ENCODE measurements at places on chromosomes 6 and 20.
A peak's percentile ranks its signal among the peaks of the same experiment; 100 is the strongest.

- DNase-seq, result no peak
These were observed 71.1 kb downstream of the SLC24A3 start for GRCh38 chr20:19283490-19284025.

DNA sequence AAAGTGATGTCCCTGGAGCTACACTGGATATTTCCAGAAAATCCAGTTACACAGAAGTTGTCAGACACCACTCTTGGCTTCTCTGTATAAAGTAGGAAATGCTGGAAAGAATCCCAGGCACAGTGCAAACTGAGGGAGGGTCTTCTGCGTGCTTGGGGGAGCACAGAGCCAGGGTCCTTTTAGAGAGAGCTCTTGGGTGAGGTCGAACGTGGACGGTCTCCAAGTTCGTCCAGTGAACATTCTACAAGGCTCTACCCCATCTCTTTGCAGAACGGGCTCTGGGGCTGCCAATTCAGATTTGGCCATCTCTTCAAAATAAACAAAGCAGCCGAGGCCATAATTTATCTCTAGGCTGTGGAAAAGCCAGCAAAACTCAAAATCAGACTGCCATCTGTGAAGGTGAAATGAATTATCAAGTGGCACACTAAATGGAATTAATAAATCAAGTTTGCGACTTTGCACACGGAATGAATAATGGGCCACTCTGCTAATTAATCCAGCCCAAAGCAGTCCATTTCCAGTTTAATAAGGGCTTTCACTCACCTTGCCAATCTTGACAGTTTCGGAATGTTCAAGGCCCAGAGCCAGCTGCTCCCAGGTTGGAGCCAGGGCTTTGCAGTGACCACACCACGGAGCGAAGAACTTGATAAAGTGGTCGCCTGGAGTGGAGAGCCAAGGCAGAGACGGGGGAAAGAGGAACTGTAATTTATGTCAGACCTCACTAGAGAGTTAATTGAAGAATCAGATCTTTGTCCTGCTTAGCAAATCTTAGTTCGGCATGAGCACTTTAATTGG, 19.3 kb downstream of the TXNDC5 start:
- no peak for DNase-seq

DNA sequence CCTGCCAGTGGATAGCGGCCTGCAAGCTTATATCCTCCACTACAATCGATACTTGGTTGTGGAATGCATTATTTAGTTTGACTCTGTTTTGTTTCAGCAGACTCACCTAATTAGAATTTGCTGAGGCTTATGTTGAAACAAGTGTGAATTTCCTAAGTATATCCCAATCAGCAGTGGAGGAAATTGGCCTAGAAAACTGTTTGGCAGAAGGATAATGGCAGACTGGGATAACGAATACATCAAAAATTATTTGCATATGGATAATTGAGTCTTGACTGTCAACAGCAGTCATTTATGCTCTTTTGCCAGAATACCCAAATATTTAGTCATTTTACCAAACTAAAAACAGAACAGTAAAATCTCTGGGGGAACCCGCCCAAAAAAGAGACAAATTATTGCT, 261.0 kb downstream of the DOK5 start:
- DNase-seq, result no peak

- DNase-seq, result no peak
These were observed 42.0 kb upstream of the SLC2A12 start for GRCh38 chr6:134094441-134094840.

GRCh38 chr6:45710304-45710821, 305.3 kb downstream of the CLIC5 start:
- no peak for DNase-seq

DNA sequence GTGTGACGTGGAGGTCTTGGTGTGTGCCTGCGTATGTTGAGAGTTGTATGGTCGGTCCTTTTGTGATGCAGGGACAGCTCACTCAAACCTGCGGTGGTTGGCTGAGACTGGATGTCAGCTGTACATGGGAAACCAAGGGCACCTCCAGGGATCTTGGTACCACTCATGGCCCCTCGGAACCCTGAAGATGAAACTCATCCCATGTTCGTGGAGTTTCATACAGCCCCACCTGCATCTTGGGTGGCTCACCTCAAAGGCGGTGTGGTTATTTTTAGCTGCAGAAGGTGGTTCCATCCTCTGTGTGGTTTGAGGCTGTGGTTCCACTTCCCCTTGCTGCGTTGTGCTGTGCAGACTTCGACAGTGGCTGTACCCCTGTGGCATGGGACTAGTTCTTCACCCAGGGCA, 52.6 kb upstream of the SLC22A1 start:
- DNase-seq, result no peak

- DNase-seq, result no peak
These were observed 211.4 kb downstream of the FUT9 start for GRCh38 chr6:96227135-96227534.

DNA sequence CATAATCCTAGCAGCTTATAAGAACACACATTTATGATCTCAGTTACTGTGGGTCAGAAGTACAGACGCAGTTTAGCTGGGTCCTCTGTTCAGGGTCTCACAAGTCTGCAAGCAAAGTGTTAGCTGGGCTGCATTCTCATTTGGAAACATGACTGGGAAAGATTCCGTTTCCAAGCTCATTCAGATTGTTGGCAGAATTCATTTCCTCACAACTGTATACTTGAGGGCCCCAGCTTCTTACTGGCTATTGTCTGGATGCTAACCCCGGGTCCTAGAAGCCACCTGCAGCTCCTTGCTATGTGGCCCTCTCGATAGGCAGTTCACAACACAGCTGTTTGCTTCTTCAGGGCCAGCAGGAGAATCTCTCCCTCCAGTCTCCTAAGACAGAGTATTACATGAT, 13.1 kb downstream of the TCP11 start:
- DNase-seq, result no peak

GRCh38 chr6:104527311-104527710, 332.4 kb downstream of the HACE1 start:
- DNase-seq, result no peak

DNA sequence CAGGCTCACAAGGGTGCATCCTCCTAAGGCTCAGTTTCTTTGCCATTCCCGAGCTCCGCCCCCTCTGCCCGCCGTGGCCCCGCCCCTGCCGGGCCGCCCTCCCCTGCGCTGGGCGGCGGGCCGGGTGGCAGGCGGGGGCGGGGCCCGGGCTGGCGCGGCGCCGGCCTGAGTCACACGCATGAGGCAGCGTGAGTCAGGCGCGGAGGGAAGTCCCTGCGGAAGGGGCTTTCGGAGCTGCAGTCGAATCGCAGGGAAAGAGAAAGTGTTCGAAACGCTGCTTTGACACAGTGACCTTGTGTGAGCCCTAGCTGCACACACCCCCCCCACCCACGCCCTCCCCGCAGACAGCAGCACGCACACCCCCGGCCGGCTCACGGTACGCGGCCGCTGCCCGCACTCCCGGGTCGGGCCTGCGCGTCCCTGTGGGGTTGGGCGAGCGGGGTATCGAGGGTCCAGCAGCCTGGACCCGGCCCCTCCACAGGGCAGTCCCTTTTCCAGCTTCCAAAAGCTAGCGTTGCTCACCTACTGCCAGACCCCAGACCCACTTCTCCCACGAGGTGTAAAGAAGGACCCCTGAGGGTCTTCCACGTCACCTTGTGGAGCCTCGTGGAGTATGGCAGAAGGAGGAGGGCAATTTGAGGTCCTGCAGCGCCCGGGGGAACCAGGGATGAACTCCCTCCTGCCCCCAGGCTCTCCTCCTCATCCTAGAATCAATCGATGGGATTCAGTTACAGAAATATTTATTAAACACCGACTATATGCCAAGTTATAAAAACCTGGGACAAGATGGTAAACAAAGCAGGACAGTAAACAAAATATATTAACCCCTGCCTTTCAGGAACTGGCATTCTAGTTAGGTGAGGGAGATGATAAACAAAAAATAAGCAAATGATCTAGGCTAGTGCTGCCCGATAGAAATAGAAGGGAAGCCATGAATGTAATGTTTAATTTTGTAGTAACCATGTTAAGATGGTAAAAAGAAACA, 12.4 kb upstream of the HMGA1 start:
- peak; percentile 68 for DNase-seq

- DNase-seq, result no peak
These were observed 142.2 kb downstream of the MOXD1 start for GRCh38 chr6:132259070-132259469.

DNA sequence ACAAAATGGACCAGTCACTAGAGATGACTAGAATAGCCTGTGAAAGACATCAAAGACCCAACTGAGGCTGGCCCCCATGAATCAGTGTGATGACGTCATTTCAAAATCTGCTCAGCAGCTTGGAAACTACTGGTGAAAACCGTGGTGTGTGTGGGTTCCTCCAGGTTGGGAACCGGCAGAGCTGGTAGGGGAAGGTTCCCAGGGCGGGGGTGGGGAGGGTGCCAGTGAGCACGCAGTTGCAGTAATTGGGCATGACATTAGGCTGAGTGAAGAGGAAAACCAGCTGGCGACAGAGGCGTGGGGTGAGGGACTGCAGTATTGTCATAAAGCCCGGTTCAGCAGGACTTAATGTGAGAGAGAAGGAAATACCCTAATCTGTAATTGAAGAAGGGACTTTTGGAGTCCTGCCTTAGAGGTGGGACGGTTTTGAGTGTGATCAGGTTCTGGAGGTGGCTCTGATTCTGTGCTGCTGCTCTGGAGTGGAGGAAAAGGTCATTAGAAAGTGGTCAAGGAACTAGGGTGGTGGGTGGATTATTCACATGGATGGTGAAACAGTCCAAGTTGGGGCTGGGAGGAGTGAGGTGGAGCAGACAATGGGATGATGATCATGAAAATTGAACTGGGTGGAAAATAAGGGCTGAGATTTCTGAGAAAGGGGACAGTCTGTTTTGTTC, 52.0 kb upstream of the MTHFD1L start:
- DNase-seq, result no peak

DNA sequence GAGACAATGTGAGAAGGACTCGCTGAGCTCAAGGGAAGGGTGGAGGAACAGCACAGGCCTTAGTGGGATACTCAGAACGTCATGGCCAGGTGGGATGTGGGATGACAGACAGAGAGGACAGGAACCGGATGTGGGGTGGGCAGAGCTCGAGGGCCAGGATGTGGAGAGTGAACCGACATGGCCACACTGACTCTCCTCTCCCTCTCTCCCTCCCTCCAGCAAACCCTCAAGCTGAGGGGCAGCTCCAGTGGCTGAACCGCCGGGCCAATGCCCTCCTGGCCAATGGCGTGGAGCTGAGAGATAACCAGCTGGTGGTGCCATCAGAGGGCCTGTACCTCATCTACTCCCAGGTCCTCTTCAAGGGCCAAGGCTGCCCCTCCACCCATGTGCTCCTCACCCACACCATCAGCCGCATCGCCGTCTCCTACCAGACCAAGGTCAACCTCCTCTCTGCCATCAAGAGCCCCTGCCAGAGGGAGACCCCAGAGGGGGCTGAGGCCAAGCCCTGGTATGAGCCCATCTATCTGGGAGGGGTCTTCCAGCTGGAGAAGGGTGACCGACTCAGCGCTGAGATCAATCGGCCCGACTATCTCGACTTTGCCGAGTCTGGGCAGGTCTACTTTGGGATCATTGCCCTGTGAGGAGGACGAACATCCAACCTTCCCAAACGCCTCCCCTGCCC, 1.7 kb downstream of the TNF start:
- no peak for DNase-seq

DNA sequence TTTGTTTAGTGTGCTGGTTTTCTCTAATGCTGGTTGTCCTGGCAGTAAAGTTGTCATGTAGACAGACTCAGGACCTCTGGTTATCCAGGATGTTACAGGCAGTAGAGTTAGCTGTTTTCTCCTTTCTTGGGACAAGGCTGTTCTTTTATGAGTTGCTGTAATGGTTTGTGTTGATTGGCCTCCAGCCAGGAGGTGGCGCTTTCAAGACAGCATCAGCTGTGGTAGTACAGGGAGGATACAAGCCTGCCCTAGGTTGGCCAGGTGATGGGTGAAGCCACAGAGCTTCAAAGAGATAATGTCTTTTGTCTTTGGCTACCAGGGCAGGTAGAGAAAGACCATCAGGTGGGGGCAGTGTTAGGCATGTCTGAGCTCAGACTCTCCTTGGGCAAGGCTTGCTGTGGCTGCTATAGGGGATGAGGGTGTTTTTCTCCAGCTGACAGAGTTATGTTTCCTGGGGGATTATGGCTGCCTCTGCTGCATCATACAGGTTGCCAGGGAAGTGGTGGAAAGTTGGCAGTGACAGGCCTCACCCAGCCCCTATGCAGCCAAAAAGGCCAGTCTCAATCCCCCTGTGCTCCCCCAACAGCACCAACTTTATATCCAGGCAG, 127.2 kb upstream of the TAB2 start:
- no peak for DNase-seq

DNA sequence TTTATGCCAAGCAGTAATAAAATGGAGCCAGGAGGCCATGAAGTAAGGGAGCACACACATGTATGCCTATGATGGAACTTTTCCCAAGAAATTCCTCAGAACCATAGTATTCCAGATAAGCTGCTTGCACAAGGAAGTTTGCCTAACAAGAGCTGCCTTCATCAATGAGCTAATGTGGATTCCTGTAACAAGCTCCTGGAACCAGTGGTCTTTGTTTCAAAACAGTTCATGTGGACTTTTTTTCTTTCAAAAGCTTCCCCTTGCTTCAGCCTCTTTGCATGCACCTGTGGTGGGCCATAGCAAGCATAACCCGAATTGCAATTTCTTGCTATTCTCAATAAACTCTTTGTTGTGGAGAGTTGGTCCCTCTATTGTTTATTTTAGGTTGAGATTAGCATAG, 359.6 kb downstream of the UTRN start:
- DNase-seq, result no peak

DNA sequence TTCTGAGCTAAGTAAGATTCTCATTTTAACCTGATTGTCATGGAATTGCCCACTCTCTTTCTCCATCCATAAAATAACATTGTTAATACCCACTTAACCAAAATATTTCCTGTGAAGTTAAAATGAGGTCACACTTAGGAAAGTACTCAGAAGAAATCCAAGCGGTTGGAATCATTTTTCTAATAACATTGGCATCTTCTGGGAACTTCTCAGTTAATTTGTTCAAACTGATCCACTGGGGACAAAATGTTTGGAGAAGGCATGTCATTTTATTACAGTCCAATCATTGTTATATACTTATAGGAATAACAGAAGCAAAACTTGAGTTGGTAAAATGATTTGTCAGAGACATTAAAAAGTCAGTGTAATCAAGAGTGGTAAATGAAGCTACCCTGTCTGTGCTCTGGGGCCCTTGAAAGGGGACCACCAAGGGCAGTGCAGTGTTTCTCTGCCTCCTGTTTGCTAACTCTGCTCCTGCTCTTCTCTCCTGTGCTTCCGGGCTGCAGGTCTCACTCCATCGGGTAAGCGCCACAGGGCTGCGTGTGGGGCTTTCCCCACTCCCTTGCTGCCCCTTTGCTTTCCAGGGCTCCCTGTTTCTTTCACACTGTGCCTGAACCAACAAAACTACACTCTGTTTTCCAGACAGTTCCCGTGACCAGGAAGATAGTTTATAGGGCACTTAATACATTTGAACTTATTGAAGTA, 50.1 kb downstream of the HDDC2 start:
- no peak for DNase-seq

- no peak for DNase-seq
These were observed 34.6 kb downstream of the CYP24A1 start for GRCh38 chr20:54139188-54139587.

Data from NCI-H1092 treated with DMSO at 0.1 percent for 48 hours (cell line).